PC-3 (cell line): ENCODE measurements at places on chromosomes 12 and 14. TPM values are rescaled to one million over a fixed set of nuclear protein-coding genes. Genes with fewer than 3 reads are reported as not detected.

The LYZ gene
- not detected in 2 replicates for total RNA-seq

The SIX4 gene
- 29.2 and 33.2 TPM in 2 replicates for total RNA-seq

The HCAR2 gene
- 0.17 TPM in 1 of 2 replicates, not detected in the other for total RNA-seq

The VDR gene
- 19.6 and 19.9 TPM in 2 replicates for total RNA-seq

The HNF1A gene
- not detected in 2 replicates for total RNA-seq

The GRIN2B gene
- not detected in 2 replicates for total RNA-seq

The GRIP1 gene
- 2.0 and 8.4 TPM in 2 replicates for total RNA-seq

The KRT6C gene
- total RNA-seq = not detected in 2 replicates

The LTBP2 gene
- 17.4 and 18.1 TPM in 2 replicates for total RNA-seq

DNA sequence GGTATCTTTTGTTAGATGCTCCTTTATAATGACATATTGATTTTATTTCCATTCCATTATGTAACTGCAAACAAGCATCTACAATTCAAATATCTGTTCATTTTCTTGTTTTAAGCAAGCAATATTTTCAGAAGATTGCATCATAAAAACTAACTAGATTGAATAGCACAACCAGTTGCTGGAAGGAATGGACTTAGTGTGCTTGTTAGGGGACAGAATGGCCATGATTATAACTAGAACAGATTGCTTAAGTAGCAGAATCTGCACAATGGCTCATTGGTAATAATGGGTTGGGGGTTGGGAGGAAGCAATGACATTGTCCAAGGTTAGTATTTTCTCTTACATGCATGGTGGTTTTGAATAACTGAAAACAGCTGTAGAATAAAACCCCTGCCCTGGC, 939.5 kb downstream of the SLC16A7 start:
- DNase-seq = no peak

- no peak for DNase-seq
Measured at GRCh38 chr12:108270849-108271143, 68.3 kb downstream of the CMKLR1 start.

GRCh38 chr14:96802963-96803362, 5.8 kb downstream of the VRK1 start:
- no peak for DNase-seq

GRCh38 chr12:97260786-97261185, 201.8 kb upstream of the RMST start:
- no peak for DNase-seq

- DNase-seq = peak; percentile 68
Measured at GRCh38 chr14:47710581-47710980, 35.2 kb upstream of the MDGA2 start.

GRCh38 chr14:103716091-103716801, 636 bp downstream of the ZFYVE21 start:
- DNase-seq = no peak

DNA sequence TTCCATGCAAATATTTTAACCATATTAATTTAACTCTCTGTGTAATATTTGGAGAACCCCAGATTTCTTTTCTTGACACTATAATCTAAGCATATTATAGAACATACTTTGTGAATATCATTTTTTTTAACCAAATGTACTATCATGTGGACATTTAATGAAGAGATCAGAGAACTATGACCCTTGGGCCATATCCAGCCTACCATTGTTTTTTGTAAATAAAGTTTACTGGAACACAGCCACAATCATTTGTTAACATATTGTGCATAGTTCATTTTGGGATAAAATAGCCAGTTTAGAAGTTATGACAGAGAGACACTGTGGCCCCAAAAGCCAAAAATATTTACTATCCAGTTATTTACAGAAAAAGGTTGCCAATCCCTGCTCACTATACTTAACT, 338.2 kb downstream of the TMEM117 start:
- DNase-seq = no peak

DNA sequence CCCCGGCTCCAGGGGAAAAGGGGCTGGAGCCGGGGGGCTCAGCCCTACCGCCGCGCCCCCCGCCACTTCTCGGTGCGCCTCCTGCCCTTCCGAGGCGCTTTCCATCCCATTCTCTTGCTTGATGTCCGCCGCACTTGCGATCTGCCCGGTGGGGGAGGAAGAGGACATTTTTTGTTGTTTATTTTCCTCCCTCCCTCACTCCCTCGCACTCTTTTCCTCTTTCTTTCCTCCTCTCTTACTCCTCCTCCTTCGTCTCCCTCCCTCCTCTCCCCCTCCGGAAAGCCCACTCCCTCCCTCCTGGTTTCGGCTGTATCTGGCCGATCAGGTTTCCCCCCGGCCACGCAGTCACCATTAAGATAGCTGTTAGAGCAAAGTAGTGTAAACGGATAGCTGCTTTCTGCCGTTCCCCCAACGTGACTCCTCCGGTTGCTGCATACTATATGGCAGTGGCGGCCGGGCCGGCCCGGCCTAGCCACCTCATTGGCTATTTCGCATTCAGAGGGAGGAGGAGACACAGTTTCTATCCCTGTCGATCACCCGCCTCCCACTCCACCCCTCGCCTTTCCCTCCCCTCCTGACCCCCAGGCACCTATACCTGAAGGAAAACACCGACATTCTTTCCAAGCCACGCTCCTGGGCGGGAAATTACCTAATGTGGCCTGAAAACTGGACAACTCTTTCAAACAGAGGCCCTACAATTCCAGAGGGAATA, at the start of gene SIX4:
SIX4 (minus strand) TSS at position 445 of the 712 bp plus-strand sequence; CDS start at position 168, 277 bp downstream.
- peak; percentile 98 for DNase-seq

DNA sequence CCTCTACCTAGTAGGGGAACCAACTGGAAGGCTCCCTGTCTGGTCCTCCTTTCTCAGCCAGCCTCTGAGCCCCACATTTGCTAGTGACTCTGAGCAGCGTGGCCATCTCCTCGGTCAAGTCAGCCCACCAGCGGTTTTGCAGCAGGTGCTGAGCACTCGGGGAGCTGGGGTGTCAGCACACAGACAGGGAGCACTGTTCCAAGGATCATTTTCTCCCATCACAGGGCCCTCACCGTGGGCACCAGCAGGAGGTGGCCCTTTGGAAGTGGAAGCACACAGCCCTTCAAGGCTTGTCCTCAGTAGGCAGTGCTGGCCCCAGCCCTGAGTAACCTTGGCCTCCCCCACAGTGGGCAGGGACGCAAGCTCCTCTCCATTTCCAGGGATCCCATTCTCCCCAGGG, 24.1 kb upstream of the EML1 start:
- DNase-seq = no peak

GRCh38 chr14:52370406-52370935, 56.4 kb downstream of the PTGER2 start:
- DNase-seq = peak; percentile 56

GRCh38 chr12:126430921-126431320, 1365.7 kb downstream of the AACS start:
- DNase-seq = no peak

- DNase-seq = peak; percentile 58
Measured at GRCh38 chr14:31510222-31510621, 22.4 kb upstream of the GPR33 start.

DNA sequence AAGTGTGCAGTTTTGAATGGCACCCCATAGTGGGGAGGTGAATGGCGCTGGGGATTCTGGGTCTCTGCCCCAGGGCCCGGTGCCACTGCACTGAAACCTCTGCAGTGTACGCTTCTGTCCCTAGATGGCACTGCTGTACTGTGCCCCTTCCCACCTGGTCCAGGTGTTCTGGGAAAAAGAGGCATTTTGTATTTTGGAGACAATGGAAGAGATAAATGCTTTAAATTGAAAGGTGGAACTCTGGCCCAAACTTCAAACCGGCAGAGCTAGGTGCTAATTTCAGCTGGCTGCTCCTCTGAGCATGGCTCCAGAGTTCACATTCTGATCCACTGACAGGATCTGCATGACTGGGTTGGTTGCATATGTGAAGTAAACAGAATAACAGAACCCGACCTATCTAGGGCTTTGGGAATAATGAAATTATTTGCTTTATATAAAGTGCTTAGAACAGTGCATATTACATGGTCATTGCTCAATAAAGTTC, 52.2 kb downstream of the KRT80 start:
- DNase-seq = peak; percentile 90

DNA sequence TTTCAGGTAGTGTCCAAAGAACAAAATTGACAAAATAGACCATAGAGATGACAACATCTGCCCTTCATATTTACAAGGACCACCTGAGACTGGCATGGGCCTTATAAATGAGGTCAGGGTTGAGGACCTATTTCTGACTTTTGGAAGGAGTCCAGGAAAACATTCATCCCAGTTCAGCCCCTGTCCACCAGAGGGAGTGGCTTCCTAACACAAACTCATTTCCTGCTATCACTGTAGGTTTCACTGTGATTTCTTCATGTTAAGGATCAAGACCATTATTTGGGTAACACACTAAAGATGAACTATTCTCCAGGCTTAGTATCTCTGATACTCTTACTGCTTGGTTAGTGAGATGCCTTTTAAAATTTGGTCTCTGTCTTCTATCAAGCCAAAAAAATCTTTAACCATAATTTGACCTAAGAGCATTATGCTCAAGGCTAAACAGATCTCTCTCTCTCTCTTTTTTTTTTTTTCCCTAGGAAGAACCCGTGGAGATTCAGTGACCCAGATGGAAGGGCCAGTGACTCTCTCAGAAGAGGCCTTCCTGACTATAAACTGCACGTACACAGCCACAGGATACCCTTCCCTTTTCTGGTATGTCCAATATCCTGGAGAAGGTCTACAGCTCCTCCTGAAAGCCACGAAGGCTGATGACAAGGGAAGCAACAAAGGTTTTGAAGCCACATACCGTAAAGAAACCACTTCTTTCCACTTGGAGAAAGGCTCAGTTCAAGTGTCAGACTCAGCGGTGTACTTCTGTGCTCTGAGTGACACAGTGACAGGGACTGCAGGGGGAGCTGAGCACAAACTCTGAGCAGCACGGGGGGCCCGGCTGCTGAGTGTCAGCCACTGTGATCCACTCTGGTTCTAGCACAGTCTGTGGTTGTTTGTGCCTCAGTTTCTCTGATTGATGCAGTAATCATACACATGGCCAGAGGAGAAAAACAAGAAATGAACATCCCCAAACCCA, 267.6 kb upstream of the OR4E1 start:
- DNase-seq = peak; percentile 45

GRCh38 chr12:49264873-49265792, at the start of gene TUBA1C:
TSS of gene TUBA1C (plus strand) at chr12:49265082. CDS start at chr12:49265182, 100 bp downstream.
- DNase-seq = peak; percentile 98

GRCh38 chr12:66438601-66439000, 136.3 kb downstream of the HELB start:
- peak; percentile 34 for DNase-seq

DNA sequence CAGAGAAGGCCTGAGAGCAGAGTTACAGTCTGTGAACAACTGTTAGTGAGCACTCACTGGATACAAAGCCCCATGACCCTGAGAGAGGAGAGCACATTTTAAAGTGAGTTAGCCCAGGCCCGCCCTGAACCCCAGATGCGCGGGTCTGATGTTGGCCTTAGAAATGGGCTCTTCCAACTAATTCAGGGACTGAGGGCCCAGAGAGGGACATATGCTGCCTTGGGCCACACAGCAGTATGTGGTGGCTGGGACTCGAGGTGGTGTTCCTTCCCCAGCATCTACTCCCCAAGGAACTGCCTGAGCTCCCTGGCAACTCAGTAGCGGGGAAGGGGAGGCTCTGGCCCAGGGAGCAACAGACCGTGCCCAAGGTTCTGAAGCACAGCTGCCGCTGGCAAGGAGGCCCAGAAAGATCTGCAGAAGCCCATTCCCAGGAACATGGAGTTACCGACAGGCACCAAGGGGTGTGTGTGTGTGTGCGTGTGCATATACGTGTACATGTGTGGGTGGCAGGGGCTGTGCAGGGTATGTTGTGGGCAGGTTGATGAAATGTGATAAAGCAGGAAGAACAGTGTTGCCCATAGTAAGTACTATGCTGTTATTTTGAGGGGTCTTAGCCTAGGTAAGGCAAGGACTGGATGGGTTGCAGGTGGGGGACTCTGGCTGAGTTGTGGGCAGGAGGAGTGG, 40.5 kb downstream of the KRT80 start:
- DNase-seq = no peak

GRCh38 chr14:79841433-79841832, 369.9 kb downstream of the DIO2 start:
- DNase-seq = no peak

GRCh38 chr14:104135121-104135903, 3.1 kb upstream of the KIF26A start:
- peak; percentile 29 for DNase-seq

DNA sequence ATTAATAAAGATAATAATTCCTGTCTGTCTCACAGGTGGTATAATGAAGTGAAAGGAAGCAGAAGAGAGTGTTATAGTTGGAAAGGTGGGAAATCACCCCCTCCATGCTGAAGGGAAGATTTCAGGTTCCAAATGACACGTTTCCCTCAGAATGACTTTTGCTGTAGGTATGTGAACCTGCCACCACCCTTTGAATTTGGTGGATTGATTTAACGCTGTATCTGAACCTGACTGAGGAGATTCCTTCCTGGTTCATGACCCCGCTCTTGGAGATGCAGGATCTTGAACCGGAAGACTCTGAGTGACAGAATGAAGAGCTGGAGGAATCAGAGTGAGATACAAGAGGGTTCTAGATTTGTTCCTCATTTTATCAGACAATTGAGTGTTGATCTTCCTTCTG, 20.3 kb upstream of the EMP1 start:
- peak; percentile 26 for DNase-seq

DNA sequence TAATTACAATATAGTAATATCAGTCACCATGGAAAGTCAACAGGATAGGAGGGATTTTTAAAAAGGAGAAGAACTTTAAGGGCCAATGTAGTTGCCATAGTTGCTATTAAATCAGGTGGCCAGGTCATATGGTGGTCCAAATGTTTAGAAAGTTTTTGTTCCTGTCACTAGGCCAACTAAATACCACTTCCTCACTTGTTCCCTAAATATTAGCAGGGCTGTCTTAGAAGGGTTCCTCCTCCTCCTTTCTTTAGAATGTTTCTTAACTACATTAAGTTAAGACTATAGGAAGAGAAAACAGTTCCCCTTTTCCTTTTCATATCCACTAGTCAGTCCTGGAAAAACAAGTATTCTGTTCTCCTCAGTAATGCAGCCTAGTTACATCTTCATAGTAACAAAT, 50.3 kb downstream of the MON2 start:
- no peak for DNase-seq

DNA sequence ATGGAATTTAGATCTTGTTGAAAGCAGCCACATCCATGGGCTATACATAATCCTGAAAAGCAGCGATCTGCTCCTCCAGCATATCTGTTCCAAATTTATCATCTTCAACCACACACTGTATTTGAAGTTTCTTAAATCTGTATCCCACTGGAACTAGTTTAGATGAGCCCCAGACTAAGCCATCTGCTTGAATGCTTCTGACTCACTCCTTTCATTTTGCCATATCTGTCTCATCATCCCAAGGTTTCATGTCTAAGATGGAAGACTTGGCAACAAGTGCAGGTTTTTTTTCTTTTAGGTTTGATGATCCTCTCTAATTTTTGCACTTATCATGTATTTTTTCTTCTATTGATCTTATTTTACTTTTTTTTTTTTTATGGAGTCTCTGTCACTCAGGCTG, 54.4 kb upstream of the TMEM263 start:
- no peak for DNase-seq

GRCh38 chr12:122124370-122124769, 45.8 kb downstream of the MLXIP start:
- no peak for DNase-seq

GRCh38 chr12:33330940-33331339, 108.7 kb downstream of the SYT10 start:
- no peak for DNase-seq
